Posterior cingulate gyrus (tissue), 11 donors: ENCODE measurements at places on chromosomes 4 and X.

- DNase-seq = no peak
Observed at GRCh38 chr4:138348055-138348454, 105.9 kb upstream of the SLC7A11 start.

DNA sequence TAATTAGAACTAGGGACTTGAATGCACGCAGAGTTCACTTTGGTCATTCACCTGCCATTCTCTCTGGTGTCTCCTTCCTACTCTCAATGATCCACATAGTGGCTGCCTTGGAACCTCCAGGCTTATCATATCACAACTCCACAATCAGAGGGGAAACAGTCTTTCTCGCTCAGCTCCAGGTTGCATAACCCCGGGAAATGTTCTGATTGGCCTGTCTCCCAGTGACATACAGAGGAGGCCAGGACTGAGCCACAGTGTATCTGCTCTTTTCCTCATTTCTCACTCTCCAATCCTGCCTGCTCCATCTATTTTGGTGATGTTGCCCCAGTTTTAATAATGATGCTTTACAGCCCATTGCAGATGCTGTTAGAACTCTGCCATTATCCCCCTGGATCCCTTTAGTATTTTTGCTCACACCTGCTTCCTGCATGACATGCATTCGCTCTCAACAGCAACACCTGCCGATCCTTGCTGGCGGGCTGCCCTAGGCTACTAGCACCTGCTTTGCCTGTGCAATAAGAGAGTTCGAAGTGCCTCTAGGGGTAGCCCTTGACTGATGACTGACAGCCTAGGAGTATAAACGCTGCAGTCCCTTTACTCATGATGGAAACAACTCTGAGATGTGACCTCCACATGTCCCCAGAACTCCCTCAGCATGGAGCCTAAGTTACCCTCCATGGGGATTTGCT is 211.3 kb upstream of the RPS6KA3 start:
- DNase-seq = no peak

DNA sequence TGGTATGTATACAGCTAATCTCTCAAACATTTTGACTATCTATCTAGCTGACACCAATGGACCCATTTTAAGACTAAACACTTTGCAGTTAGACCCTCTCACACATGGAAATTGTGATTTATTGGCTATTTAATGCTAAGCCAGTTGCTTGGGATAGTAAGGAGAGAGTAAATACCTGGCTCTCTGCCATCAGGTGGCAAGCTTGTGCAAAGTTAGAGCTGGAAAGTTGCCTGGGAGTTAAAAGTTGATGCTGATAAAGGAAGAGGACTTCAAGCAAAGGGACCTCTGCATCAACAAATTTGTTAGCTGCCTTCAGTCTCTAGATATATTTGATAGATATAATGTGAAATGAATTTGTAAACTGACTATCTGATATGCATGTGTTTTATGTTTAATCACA is 61.1 kb downstream of the PACRGL start:
- DNase-seq = no peak

GRCh38 chr4:146308951-146309350 is 94.6 kb downstream of the REELD1 start:
- no peak for DNase-seq

GRCh38 chrX:136907621-136908020 is 27.1 kb upstream of the RBMX start:
- no peak for DNase-seq

DNA sequence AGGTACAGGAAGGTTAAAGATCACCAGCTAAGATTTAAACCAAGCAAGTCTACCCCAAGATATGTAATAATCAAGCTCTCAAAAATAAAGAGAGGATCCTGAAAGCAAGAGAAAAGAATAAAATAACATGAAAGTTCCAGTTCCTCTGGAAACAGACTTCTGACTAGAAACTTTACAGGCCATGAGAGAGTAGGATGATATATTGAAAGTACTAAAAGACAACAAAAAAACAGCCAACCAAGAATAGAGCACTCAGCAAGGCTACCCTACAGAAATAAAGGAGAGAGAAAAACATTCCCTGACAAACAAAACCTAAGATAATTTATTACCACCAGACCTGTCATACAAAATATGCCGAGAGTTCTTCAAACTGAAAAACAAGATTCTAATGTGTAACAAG is 450.5 kb downstream of the ARAP2 start:
- DNase-seq = no peak

DNA sequence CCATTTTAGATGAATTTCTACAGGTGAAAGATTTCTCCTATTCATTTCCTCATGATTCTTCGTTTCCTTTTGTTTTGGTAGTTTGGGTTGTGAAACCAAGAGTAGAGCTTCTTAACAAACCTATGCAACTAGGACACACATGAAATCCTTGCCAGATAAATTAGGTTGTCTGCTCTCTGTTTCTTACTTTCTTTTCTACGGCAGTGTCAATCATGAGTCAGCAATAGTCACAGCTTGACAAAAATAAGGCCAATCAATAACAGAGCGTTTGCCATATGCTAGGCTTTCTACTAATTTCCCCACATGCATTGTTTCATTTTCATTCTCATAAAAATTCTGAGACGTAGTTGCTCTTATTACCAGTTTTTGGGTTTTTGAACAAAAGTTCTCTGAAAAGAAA is 20.3 kb downstream of the CLRN2 start:
- DNase-seq = no peak

DNA sequence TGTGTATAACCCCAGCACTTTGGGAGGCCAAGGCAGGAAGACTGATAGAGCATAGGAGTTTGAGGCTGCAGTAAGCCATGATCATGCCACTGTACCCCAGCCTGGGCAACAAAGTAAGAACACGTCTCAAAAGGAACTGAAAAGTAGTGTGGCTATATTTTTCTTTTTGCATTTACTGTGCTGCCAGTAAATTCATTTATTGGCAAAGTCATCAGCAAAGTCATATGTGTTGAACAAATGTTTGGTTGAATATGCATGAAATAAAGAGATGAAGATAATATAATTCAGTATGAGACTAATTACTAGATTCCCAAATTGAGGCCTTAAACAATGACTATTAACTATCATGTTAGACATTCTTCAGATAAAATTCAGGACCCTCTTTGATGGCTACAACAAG is 829.1 kb downstream of the PCDH7 start:
- no peak for DNase-seq

DNA sequence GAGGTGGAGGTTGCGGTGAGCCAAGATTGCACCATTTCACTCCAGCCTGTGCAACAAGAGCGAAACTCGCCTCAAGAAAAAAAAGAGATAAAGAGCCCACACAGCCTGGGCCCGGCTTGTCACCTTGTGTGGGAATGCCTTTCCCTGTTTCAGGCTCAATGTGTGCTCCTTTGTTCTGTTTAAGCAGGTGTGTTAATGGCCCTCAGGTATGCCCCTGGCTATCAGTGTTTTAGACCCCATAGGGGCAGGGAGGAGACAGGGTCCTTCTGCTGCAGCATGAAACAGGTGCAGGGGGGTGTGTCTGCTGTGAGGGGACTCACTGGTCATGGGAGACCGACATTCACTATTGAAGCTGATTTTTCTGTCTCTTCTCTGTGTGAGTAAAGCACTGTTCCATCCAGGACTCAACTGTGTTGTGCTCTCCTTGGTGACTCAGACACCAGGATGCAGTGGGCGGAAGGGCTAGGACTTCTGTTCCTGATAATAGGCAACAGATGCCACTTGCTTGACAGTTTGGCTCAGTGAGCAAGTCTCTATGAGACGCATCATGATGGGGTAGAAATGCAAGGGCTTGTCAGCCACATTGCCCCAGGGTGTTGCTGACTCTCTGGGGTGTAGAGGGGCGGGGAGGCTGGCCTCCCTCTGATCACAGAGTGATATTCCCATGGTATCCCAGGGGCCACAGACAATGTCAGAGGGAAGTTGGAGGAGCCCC is 15.6 kb upstream of the LAP3 start:
- DNase-seq = no peak

DNA sequence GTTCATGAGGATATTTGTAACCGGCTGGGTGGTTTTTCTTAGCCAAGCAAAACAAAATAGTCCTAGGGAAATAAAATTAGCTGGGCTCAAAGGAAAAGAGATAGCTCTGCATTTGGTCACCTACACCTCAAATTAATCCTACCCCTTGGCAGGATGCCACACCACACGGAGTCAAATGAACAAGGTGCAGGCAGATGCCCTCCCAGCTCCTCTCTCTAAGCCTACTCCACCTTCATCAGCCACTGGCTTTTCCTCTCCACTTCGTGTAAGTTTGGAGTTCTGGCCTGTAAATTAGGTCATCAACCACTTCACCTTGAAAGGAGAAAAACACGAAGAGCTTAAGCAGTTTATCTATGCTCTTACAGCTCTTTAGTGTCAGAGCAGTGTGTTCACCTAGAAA is 1.4 kb downstream of the DDIT4L start:
- no peak for DNase-seq

- DNase-seq = no peak
Observed at GRCh38 chr4:30396772-30397475, 323.2 kb upstream of the PCDH7 start.

DNA sequence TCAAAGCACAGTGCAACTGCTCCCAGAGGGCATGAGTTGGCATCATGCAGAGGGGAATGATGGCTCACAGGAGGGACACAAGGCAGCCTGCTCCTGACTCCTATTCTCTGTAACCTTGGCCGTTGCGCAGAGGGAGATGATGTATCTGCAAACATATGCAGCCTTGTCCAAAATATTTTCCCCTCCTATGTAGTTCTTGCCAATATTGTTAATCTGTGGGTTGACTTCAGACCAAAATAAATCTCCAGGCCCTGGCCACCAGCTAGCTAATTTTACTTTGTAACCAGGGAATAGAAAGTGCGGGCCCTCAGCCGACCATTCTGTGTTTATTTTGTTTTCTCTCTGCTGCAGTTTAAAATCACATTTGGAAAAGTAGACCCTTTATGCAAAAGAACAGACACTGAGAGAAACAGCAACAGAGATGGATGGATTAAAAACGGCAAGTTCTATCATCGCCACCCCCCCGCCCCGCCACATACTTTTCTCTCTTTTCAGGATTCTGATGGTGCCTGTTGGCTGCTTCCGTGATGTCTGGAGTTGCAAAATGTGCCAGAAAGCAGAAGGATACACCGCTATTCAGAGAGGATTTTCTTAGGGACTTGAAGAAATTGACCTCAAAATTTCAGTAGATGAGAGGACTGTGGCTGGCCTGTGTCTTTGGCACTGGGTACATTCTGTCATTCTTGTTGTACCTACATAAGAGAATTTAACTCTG is 185.3 kb upstream of the BCOR start:
- DNase-seq = no peak

- no peak for DNase-seq
Observed at GRCh38 chr4:102466298-102466697, 34.9 kb upstream of the NFKB1 start.

DNA sequence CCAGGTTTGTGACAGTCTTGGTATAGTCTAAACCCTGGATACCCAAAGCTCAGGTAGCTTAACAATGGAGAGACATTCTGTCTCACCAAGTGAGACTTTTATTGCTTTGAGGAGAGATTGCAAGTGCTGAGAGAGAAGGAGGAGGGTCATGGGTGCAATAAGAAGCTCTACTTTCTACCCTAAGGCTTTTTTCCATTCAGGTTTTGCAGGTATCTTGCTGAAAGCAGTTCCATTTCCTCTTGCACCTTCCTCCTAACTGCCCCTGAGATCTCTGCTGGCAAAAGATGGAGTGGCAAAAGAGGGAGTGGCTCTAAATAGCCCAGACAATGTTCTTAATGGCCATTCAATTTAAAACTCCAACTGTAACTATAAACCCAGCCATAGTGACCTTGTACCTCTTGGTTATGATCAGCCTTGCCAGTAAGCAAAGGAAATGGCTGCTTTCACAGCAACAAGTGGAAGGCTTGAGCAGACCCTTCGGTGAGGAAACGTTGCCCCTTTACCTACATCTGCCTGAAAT is 105.6 kb upstream of the CPEB2 start:
- no peak for DNase-seq

- no peak for DNase-seq
Observed at GRCh38 chr4:53507671-53508286, 83.5 kb downstream of the LNX1 start.

DNA sequence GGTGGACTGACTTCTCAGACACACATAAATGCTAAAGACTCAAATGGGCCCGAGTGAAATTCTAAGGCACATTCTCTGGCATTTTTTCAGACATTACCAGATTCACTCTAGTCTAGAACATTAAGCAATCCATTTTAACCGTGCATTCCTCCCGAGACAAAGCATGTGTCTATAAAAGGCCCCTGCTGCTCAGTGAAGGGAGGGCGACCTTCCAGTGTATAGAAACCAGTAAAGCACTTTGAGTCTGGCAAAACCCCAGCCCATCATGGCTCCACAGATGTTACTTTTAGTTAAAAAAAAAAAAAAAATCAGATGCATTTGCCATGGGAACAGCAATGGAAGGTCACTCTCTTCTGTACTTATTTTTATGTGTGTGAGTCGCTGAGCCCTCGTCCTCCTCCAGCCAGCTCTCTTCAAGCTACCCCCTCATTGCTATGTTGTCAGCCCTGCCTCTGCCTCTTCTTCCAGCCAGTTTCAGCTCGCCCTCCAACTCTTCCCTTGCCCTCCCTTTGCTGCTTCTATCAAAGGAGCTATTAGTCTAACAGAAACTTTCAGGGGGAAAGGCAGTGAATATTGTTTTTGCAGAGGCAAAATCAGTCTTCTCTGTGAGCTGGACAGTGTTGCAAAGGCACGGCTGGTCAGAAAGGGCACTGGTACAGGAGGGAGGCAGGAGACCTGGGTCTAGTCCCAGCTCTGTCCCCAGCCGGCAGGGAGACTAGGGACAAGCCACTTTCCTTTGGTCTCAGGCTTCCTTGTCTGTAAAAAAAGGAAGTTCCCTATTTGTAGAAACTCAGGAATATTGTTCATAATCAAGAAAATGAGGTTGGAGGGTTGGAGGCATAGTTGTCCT is 644.2 kb downstream of the ZNF674 start:
- DNase-seq = no peak

- no peak for DNase-seq
Observed at GRCh38 chrX:16451334-16451733, 198.6 kb upstream of the S100G start.

GRCh38 chr4:157221426-157221894 is 932 bp downstream of the GRIA2 start:
- peak; percentile 33 for DNase-seq

GRCh38 chr4:114921790-114922591 is 191.4 kb downstream of the NDST4 start:
- DNase-seq = peak; percentile 54

GRCh38 chr4:19905024-19905423 is 346.7 kb upstream of the SLIT2 start:
- no peak for DNase-seq

GRCh38 chr4:164779811-164780216 is 25.9 kb downstream of the SMIM31 start:
- DNase-seq = peak; percentile 40

DNA sequence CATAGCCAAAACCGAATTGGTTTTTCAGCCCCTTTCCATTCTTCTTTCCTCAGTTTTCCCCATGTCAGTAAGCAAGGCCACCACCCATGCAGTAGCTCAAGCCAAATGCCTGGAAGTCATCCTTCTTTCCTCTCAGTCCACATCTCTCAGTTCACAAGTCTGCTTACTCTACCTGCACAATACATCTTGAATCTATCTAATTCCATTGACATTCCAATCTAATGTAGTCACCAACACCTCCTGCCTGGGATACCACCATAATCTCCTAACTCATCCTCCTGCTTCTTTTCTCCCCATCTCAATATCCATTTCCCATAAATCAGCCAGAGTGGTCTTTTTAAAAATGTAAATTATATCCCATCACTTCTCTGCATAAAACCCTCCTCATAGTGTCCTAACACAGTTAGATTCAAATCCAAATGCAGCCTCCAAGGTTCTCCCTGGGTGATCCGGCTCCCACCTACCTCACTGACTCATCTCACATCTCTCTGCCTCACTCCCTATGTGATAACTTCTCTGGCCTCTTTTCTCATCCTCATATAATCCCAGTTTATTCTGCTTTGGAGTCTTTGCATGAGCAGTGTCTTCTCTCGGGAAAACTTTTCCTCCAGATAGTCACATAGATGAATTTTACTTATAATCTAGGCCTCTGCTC is 26.9 kb downstream of the KCNIP4 start:
- no peak for DNase-seq
